Upper lobe of right lung (tissue), 1 donor: ENCODE measurements at places on chromosomes 1 and 21. TPM values are rescaled to one million over a fixed set of nuclear protein-coding genes. Genes with fewer than 3 reads are reported as not detected.

DNA sequence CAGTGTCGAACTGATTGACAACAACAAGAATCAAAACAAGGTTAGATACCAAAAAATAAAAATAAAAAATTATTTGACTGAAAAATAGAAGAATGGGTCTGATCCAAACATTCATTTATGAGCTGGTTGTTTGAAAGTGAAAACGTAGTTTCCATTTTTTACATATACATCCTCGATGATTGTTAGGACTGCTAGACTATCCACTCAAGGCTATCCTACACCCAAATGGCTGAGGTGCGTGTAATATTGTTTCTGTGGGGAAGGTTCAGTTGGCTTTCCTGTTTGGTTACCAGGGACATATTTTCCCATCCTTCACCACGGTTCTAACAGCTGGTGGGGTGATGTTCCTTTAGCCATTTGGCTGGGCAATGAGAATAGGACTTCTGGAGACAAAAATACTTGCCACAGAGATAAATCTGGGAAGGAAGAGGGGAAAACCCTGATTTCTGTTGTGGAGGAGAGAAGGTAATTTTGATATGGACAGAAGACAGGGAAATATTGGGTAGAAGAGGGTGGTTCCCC is 66.3 kb downstream of the MAP3K7CL start:
- no peak for DNase-seq

GRCh38 chr21:44421901-44422840 is 33.1 kb upstream of the LRRC3 start:
- DNase-seq, result peak; percentile 46

GRCh38 chr1:152109998-152110294 is 5.3 kb downstream of the TCHH start:
- no peak for DNase-seq

- DNase-seq, result no peak
Observed at GRCh38 chr1:228969953-228970800, 234.9 kb downstream of the RHOU start.

The LIPI gene
- total RNA-seq, result not detected
